Stimulated activated CD4-positive, alpha-beta T cell treated with anti-CD3 and anti-CD28 coated beads, Interleukin-12 subunit alpha, Interleukin-12 subunit beta, amount 100 ng/mL, for 24 hours (primary cell): ENCODE measurements at places on chromosomes 5 and 9.

DNA sequence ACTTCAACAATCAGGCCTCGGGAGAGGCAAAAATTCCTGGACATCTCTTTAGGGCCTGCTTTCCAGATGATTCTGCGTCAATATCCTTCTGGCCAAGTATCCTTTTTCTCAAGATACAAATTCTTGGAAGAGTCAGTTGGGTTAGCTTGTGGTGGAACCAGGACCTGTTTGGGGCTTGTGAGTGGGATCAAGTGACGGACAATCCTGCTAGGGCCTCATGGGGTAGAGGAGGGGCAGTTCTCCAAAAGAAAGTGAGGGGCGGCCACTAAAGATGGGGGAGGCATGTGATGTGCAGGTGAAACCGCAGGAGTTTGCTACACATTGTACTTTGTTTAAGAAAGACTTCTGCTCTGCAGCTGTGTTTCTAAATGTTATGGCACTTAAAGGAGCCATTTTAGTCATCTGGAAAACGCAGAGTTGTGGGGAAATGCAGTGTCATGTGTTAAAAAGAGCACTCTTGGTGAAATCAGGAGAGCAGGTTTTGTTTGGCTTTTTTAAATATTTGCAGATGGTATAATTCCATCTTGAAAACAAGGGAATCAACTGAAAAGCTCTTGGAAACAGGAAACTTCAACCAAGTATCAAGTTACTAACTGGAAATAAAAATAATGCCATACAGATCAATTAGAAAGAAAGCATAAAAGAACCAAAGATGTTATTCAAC is 27.4 kb upstream of the GSN start:
- no peak for DNase-seq

- no peak for DNase-seq
These were observed 102.6 kb downstream of the WNK2 start for GRCh38 chr9:93286252-93287188.

GRCh38 chr5:143404416-143405062 is 1.1 kb upstream of the NR3C1 start:
- peak; percentile 58 for DNase-seq

GRCh38 chr5:122774519-122774860 is 390 bp upstream of the SNX2 start:
- DNase-seq, result no peak

- no peak for DNase-seq
These were observed 37.8 kb upstream of the RNF20 start for GRCh38 chr9:101495810-101496209.

GRCh38 chr9:91378695-91379127 is 17.0 kb upstream of the AUH start:
- DNase-seq, result no peak

- no peak for DNase-seq
These were observed 41.1 kb downstream of the POLK start for GRCh38 chr5:75552764-75553163.

GRCh38 chr9:83598487-83598886 is 24.5 kb upstream of the IDNK start:
- DNase-seq, result no peak

DNA sequence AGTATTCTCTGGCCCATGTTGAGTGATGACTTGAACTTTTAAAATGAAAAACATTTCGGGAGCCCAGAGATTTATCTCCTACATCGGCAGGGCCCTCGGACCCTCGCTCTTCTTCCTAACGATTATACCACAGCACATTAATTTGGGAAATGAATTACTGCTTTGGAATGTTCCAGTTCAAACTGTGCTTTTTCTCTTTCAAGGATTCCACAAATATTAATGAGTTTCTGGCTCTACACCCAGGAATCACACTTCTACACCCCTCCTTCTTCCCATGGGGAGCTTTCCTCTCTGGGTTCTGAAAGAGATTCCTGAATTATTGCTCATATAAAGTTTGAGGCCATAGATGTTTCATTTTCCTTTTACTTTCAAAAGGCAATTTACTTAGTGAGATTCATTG is 41.2 kb downstream of the NSG2 start:
- no peak for DNase-seq

DNA sequence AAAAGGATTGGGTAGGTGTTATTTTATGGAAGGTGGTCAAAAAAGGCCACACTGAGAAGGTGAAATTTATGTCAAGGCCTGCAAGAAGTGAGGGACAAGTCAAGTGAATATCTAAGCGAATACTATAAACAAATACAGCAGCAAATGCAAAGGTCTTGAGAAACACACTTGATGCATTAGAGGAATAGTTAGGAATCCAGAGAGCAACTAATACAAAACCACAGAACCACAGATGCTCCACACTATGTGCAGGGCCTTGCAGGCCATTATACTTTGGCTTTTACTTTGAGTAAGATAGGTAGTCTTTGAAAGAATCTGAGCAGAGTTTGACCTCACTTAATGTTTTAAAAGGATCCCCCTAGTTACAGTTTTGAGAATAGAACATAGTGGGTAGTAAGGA is 4.6 kb downstream of the ZNF622 start:
- no peak for DNase-seq

- no peak for DNase-seq
These were observed 118.0 kb downstream of the VAV2 start for GRCh38 chr9:133874060-133874657.

DNA sequence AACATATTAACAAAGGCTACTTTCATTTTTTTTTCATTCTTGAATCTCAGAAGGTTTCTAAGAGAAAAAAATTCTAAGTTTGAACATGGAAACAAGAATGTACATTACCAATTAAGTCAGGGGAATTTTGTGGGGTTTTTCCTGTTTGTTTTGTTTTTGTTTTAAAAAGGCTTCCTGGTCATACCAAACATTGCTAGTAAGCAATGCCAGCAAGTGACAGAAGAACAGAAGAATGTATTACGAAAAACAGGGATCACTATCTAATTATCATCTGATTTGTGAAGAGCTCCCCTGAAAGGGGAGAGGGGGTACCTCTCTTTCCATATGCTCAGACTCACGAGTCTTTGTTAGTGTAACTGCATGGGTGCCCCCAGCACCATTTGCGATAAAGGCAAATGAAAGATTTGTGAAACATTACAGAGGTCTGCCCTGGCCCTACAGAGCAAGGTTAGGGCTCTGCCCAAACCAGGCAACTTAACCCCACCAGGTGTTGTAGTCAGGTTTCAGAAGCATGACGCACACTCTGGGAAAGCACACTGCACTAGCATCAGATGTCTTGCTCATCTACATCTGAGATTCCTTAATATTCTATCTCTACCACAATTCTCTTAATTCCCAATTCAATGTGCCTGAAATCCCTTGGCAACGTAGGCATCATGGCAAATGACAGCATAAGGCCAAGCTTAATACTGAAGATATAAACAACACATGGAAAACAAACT is 268.2 kb downstream of the MLLT3 start:
- no peak for DNase-seq

- no peak for DNase-seq
These were observed 150.9 kb downstream of the ADGRV1 start for GRCh38 chr5:90709323-90710155.

- no peak for DNase-seq
These were observed 75.2 kb downstream of the FCHO2 start for GRCh38 chr5:73030995-73031394.
